ENCODE measurements at places on chromosomes 11 and 22.

DNA sequence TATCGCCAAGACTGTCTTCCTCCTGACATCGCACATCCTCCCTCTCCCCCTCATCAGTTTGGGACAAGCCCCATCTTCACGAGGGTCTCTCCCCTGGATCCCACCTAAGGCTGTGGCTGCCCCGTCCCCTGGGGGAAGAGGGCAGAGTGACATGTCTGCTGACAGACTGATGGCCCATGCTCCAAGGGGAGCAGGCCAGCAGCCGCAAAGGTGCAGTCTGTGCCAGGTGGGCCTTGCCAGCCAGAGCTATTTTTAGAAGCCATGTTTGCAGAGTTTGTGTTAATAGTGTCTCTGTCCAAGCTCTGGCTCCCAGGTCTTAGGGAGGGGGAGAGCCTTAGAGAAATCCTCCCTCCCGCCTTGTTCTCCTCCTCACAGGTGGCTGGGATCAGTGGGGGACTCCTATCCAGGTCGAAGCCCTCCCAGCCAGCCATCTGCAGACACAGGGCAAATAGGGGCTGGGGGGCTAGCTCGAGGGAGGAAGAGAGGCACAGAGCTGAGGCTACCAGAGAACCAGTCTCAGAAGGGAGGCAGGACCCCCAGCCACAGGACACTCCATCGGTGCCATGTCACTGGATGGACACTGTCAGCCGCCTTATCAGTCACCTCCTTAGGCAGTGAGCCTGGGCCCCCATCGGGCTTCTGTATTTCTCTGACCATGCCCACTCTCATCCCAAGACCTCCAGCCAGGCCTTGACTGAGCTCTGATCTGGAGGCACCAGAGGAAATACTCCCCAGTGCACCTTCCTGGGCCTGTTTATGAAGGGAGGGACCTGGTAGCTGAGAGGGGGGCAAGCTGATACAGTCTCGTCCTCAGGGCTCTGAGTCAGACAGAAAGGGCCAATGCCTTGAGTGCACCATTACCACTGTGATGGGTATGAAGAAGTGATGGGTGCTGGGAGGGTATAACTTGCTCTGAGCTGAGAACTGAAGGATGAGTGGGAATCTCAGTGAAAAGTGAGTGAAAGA, 49.3 kb downstream of the CHRDL2 start:
- no peak for DNase-seq

DNA sequence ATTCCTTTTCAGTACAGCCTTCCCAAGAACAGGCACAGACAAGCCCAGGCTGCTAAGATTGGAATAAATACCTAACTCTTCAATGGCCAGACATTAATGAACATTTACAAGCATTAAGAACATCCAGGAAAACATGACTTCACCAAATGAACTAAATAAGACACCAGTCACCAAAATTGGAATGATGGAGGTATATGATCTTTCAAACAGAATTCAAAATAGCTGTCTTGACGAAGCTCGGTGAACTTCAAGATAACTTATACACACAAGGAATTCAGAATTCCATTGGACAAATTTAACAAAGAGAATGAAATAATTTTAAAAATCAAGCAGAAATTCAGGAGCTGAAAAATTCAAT, 16.4 kb upstream of the DDX10 start:
- no peak for DNase-seq

DNA sequence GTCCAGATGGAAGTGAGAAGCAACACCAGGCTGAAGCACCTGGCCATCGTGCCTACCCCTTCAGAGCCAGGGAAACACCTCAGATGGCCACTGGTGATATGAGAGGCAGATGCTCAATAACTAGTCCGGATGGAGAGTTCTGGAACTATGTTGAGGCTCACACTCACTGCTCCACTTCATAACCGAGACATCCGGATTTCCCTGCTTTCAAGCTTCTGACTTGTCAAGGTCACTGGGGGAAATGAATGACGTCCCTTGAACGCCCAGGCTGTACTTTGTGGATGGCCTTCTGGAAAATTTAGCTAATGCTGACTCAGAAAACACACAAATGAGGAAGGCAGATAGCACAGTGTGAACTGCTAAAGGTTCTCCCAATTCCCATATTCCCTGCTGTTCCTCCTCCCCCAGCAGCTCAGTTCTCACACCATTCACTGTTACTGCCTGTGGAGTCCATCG, at the start of gene LYVE1:
Gene LYVE1 (minus strand): TSS at position 180 of the 456 bp plus-strand sequence. CDS start 133 bp downstream, at position 47.
- DNase-seq, result no peak

- DNase-seq, result no peak
Observed at GRCh38 chr11:92457250-92457649, 232.6 kb downstream of the FAT3 start.

- no peak for DNase-seq
Observed at GRCh38 chr22:32226326-32227104, 21.6 kb upstream of the RFPL2 start.

DNA sequence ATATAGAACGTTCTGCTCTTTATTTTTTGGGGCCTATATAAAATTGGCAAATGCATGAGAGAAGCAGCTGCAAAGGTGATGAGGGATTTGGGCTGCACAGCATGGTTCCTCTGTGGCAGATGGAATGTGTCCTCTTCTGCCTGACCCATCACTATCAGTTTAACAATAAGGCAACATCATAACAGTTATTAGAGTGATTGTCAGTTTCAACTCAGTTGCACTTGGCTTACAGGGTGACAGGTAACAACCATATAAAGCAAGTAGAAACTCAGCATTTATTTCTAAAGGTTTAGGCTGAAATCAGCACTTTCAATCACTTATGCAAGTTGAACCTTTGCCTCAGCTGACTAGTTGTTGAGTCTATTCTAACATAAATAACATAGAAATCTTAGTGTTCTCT, 935.4 kb upstream of the CHORDC1 start:
- DNase-seq, result no peak

DNA sequence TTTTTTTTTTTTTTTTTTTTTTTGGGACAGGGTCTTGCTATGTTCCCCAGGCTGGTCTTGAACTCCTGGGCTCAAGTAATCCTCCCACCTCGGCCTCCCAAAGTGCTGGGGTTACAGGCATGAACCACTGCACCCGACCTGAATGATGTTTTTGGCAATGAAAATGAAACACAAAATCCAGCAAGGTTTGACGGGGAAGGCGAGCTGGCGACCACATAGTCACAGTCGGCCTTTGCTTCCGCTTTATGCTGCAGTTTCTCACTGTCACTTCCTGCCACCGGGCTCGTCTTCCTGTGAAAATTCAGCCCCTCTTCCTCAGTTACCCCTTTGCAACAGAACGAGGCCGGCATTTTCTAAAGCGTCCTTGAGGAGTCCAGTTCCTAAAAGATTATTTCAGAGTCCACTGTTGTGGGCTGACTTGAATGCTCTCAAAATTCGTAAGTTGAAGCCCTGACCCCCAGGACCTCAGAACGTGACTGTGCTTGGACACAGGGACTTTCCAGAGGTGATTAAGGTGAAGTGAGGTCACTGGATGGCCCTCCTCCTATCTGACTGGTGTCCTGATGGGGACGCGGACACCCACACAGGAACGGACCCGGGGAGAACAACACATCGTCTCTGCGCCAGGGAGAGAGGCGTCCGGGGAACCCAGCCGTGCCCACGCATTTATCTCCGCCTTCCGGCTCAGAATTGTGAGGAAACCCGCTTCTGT, 2.9 kb upstream of the BID start:
- DNase-seq, result no peak

GRCh38 chr11:74534216-74534945, 40.9 kb upstream of the LIPT2 start:
- no peak for DNase-seq

DNA sequence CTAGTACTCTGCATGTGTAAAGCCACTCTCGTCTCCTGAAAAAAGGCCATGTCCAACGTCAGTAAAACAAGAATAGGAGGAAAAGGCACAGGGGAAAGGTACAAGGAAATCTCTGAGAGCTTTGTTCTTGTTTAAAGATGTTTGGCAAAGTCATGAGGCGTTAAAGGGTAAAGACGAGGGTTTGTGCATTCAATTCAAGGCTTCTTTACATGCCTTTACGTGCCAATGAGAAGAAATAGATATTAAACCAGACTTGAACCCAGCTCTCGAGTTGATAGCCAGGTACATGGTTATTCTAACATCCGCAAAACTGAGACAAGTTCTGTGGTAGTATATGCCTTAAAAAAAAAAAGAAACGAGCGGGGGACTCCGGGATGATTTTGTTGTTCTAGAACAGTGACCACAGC, 704 bp upstream of the CFL1 start:
- no peak for DNase-seq

DNA sequence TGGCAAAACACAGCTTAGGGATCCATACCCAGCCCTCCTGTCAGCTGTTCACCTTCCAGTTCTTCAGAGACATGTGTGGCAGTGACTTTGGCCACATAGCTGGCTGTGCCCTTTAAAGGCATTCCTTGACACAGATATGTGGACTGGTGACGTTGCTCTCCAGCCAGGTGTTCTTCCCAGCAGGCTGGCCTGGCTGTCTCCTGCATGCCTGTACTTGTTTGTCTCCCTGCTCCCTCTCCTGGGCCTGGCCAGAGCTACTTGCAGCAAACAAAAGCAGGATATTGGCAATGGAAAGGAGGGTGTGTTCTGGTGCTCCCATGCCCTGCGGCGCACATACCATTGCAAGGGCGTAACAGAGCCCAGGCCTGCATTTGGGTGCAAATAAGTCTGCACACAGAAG, 38.3 kb downstream of the PIK3IP1 start:
- DNase-seq, result no peak

GRCh38 chr22:43470253-43470652, 58.4 kb downstream of the MPPED1 start:
- no peak for DNase-seq

- DNase-seq, result no peak
Observed at GRCh38 chr11:86214710-86215109, 29.8 kb upstream of the EED start.

- no peak for DNase-seq
Observed at GRCh38 chr11:74142624-74143023, 28.2 kb downstream of the C2CD3 start.

GRCh38 chr22:26292667-26292995, 123.4 kb downstream of the SEZ6L start:
- DNase-seq, result no peak

- DNase-seq, result no peak
Observed at GRCh38 chr11:120065176-120065575, 72.7 kb downstream of the TRIM29 start.

DNA sequence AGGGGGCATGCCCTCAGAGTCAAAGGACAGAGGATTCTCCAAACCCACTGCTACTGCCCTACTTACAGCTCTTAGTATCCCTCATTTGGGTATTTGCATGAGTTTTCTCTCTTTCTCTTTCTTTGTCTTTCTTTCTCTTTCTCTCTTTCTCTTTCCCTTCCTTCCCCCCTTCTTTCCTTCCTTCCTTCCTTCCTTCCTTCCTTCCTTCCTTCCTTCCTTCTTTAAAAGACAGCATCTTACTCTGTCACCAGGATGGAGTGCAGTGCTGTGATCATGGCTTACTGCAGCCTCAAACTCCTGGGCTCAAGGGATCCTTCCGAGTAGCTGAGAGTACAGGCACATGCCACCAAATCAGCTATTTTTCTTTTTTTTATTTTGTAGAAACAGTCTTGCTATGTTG, 14.0 kb upstream of the MMP7 start:
- no peak for DNase-seq

DNA sequence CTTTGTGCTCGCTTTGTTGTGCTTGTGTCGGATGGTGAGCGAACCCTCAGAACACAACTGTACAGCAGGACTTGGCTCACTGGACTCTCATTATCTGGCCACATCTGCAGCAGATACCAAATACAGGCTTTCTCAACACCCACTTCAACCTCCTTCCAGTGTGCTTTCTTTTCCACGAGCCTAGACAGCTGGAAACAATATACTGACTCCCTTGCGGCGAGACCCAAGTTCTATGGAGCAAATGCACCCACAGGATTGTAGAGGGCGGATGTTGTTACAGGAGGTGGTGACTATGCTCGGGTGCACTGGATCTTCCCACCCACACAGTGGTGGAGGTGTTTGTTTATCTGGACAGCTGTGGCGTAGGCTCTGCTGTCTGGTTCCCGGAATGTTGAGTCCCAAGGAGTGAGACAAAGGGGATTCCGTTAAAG, 204.3 kb downstream of the TENM4 start:
- DNase-seq, result peak; percentile 88

- no peak for DNase-seq
Observed at GRCh38 chr22:20573833-20574615, 66.6 kb downstream of the MED15 start.

DNA sequence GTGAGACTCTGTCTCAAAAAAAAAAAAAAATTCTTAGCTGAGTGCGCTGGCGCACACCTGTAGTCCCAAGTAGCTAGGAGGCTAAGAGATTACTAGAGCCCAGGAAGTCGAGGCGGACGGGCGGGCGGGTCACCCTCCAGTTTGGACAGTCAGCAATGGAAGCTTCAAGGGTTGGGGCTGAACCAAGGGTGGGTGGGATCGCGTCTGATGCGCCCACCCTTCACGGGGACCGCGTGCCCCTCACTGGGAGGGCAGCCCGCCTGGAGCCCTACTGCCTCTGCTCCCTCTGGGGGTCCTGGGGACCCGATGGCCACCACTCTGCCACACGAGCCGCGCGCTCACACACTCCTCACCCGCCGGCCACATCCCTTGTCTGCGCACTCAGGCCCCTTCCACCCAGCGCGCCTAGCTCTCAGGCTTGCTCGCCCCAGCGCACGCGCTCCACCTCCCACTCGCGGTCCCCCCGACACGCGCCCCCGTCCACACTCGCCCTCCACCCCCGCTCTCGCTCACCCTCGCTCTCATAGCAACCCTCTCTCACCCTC, 494 bp downstream of the CHID1 start:
- DNase-seq, result no peak

GRCh38 chr11:109433753-109434256, 11.8 kb downstream of the C11orf87 start:
- no peak for DNase-seq

DNA sequence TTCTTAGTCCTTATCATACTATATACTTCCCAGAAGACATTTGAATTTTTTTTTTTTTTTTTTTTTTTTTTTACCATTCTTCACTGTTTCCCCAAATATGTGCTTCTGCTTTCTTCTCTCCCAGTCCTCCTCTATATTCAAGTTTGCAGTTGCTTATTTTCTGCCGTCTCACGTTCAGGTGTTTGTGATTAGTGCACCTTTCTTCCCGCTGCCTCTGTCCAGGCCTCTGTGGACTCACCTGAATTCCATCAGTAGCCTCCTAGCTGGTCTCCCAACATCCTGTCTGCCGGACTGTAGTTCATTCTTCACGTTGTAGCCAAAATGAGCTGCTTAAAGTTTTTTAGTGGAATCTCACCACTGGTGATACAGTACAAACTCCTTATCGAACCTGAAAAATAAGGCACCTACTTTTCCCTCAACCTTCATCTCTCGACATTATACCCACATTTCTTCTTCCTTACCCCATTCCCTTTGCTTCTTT, 795 bp upstream of the MSANTD4 start:
- DNase-seq, result no peak

DNA sequence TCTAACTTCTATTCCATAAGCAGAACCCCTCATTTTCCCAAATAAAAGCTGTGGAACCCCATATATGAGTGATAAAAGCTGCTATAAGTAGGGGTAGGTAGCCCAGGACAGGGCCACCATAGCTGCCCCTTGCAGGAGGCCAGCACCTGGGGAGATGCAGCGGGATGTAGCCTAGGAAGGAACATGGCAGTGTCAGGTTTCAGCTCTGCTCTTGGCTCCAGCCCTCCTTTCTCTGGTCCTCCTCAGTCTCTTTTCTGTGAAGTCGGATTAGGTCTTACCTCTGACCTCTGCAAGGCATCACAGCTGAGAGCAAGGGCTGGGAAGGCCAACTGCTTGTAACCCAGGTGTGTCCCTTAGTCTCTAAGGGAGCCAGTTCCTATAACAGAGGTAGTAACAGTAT, 135.6 kb downstream of the NAV2 start:
- DNase-seq, result no peak

GRCh38 chr11:6419009-6419631, at the start of gene APBB1:
Gene APBB1 (minus strand): TSS chr11:6419094. CDS start chr11:6411347, 7,747 bp downstream.
- peak; percentile 22 for DNase-seq
